ENCODE measurements at places on chromosomes 1 and 21.

GRCh38 chr1:29240400-29240837 is 4.1 kb downstream of the PTPRU start:
- no peak for DNase-seq

- DNase-seq = no peak
These were observed 2.8 kb downstream of the PHTF1 start for GRCh38 chr1:113756461-113756860.

DNA sequence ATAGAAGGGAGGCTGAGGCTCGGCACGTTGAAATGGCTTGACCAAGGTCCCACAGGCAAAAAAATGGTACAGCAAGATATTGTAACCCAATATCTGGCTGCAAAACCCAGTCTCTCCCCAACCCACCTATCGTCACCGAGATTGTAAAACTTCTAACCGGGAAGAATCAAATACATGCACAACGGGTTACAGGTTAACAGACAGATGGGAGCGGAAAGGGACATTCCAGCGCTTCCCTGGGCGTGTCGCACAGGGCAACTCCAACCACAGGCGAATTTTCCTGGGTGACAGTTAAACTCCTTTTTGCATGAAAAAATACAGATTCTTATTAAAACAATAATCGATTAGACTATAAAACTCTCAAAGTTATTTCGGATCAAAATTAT is 31.8 kb upstream of the JUN start:
- DNase-seq = peak; percentile 19

GRCh38 chr1:29864431-29865022 is 628.2 kb downstream of the PTPRU start:
- no peak for DNase-seq

- no peak for DNase-seq
These were observed 32.5 kb downstream of the NPHP4 start for GRCh38 chr1:5959667-5960230.

- no peak for DNase-seq
These were observed 21.8 kb upstream of the GORAB start for GRCh38 chr1:170510163-170510562.

DNA sequence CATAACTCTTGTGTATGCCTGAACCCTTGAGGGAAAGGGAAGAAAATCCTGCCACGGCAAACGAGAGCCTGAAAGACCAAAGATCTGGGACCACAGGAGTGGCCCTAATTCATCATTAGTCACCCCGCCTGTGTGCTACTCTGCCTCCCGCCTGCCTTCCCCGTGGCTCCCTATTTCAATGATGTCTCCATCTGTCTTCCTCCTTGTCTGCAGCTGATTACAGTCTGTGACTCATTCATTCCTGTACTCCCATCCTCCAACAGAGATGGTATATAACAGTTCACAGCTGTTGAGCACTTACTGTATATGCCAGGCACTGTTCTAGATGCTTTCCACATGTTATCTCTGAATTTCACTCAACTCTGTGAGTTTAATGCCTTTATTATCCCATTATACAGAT is 96.6 kb downstream of the SEC16B start:
- no peak for DNase-seq

DNA sequence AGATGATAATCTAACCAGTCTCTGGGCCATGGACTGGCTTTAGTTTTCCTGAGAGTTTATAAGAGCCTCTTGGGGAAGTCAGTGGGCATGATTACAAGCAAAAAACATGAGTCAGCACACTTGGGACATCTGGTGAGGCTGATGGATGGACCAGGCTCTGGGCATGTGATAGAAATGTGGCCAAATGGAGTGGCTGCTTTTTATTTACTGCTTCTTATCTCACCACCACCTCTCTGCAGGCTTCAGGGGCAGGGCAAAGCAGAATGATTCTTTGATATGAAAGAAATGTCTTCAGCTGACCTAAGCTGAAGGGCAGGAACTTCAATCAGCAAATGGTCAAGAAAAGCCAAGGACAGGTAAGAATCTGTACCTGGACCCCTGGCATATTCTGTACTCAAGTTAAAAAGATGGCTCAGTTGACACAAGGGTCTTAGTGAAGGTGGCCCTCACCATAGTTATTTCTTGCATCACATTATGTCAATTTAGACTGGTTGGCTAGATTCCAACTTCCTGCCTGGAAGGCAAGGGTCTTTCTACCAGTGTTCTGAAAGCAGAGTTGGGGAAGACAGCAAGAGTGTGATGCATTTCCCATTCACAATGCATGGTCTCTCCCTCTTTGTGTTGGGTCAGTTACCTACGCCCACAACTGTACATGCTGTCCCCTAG is 162.8 kb downstream of the FASLG start:
- DNase-seq = no peak

DNA sequence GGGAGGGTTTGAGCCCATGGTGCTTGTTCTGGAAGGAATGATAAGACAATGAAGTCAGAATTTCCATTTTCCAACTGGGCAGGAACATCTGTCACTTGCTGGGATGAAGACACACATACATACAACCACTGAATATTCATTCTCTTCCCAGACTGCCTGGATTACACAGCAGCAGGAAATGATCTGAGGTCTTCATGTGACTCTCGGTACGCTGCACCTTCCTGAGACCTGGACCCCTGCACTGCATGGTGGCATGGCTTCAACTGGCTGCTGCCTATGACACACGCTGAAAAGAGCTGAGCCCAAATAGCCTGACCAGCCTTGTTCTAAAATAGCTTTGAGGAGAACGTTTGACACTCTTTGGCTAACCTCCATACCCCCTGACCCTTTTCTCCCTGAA is 150.6 kb downstream of the GABPA start:
- DNase-seq = no peak

DNA sequence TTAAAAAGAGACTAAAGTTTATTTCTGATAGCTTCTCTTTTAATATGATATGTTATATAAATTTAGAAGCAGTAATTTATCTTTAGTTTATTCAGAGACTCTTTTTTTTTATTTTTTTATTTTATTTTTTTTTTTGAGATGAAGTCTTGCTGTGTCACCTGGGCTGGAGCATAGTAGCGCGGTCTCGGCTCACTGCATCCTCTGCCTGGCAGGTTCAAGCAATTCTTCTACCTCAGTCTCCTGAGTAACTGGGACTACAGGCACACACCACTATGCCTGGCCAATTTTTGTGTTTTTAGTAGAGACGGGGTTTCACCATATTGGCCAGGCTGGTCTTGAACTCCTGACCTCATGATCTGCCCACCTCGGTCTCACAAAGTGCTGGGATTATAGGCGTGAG is 89.6 kb downstream of the DISP1 start:
- DNase-seq = no peak

GRCh38 chr1:92459871-92460320 is 26.8 kb downstream of the GFI1 start:
- no peak for DNase-seq

- DNase-seq = no peak
These were observed 29.8 kb downstream of the CHD5 start for GRCh38 chr1:6150006-6150938.

- no peak for DNase-seq
These were observed 9.6 kb downstream of the IGSF9 start for GRCh38 chr1:159935719-159936272.

- no peak for DNase-seq
These were observed 32.0 kb downstream of the VANGL2 start for GRCh38 chr1:160432371-160432786.

DNA sequence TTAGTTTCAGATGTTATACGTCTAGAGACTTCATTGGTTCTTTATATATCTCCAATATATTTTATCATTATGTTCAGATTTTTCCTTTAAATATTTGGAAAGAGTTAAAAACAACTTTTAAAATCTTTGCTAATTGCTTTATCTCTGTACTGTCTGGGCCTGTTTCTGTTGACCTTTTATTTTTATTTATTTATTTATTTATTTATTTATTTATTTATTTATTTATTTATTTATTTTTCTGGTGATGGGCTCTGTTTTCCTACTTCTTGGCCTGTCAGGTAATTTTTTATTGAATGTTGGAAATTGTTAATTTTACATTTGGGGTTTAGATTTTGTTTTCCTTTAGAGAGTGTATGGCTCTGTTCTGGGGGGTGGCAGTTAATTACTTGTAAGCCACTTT is 279.7 kb upstream of the KAZN start:
- no peak for DNase-seq

- DNase-seq = no peak
These were observed 195.2 kb downstream of the TOMM20 start for GRCh38 chr1:234933475-234933874.

DNA sequence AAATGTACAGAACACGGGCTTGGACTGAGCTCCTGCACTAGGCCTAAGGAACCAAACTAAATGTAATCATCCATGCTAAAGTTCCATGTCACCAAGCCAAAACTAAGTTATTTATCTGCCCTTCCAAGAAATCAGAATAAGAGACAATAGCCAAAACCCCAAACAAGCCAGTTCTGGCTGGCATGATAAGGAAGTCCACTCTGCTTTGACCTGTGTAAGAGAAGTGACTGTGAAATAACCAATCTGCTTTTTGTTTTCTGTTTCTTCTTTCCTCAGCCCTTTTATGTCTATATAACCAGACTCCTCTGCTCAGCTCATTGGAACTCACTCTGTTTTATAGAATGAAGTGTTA is 15.1 kb downstream of the PLPPR5 start:
- DNase-seq = no peak

DNA sequence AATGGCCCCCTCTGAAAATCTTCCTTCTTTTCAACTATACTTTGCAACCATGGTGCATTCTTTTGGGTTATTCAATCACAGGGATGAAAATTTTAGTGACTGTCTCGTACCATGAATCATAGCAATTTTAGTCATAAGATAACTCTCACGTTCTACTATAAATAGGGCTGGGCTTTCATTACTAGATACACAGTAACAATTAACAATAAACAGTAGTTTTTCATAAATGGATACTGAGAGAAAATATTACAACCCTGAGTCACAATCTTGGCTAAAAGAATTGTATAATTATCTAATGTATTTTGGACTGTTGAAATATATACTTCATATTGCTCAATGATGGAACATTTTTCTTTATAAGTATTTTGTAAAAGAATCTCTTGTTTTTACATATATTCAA is 96.1 kb downstream of the TEX35 start:
- no peak for DNase-seq

DNA sequence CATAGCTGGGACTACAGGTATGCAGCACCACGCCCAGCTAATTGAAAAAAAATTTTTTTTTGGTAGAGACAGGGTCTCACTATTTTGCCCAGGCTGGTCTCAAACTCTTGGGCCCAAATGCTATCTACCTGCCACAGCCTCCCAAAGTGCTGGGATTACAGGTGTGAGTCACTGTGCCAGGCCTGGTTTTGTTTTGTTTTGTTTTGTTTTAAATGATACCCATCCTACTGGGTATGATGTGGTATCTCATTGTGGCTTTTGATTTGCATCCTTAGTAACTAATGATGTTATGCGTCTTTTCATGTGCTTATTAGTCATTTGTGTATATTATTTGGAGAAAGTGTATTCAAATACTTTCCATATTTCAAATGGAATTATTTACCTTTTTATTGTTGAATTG is 142.3 kb downstream of the VPS13D start:
- no peak for DNase-seq

- DNase-seq = no peak
These were observed 71.4 kb downstream of the DDR2 start for GRCh38 chr1:162703708-162704107.

GRCh38 chr1:183653876-183654451 is 848 bp upstream of the APOBEC4 start:
- no peak for DNase-seq

GRCh38 chr1:165738794-165739193 is 29.9 kb downstream of the TMCO1 start:
- no peak for DNase-seq

- no peak for DNase-seq
These were observed 171.3 kb downstream of the RERE start for GRCh38 chr1:8646189-8646588.

DNA sequence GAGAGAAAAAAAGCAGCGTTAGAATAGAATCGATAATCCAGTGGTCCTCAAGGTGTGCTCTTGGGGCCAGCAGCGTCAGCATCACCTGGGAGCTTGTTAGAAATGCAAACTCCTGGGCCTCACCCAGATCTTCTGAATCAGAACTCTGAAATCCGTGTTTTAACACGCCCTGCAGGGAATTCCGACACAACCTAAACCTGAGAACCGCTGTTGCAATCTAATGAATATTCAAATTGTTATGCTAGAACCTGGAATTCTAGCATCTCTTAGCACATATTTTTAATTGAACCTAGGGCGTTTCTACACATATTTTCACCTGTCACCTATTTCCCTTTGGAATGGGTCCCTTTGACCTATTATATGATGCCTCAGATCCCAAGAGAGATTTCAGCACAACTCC is 175.7 kb downstream of the PSMG1 start:
- no peak for DNase-seq

DNA sequence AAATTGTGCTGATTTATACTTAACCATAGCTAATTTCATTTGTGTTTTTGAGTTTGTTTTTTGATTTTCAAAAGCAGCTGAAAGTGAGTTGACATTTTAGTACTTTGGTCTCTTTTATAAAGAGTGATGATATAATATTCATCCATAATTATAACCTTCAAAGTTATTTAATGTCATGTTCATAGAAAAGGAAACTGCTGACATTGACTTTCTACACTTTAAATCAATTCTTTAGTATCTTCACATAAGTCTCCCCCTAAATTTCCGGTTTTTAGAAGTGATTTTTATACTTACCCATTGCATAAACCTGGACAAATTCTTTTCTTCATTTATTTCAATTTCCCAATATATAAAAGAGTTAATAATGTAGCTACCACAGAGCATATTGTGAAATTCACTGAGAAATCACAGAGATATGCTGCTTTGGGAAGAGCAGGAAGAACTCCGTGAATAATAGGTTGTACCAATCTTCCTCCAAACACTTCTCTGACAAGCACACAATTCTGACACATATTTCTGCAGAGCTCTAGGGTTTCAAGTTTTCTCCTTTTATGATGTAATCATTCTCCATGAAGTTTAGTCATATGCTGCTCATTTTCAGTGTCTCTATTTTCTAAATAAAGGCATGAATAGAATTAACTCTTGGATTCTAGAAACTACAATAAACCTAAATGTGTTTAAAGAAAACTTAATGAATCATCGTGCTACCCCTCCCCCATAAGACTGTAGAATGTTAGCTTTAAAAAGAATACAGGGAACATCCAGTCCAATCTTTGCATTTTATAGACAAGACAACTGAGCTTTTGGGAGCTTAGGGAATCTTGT is 25.6 kb upstream of the CDC42BPA start:
- no peak for DNase-seq

DNA sequence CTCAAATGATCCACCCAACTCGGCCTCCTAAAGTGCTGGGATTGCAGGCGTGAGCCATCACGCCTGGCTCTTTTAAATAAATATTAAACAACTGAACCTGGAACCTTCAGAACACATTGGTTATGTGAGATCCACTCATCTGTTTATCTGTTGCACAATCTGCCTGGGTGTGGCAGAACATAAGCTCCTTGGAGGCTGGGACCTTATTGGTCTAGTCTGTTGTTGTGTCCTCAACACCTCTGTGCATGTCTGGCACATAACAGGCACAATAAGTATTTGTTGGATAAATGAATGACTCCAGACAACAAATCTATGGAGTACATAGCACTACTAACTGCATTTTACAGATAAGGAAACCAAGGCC is 4.1 kb upstream of the NBL1 start:
- no peak for DNase-seq

All from hindlimb muscle (tissue), 1 donor.